ENCODE measurements at places on chromosomes 2 and 18.

GRCh38 chr2:130375291-130376266 lies 19.7 kb downstream of the PTPN18 start:
- DNase-seq, result no peak

GRCh38 chr2:177572236-177572671 lies 179.7 kb downstream of the AGPS start:
- no peak for DNase-seq

GRCh38 chr2:151881342-151881741 lies 53.1 kb upstream of the ARL5A start:
- DNase-seq, result no peak

DNA sequence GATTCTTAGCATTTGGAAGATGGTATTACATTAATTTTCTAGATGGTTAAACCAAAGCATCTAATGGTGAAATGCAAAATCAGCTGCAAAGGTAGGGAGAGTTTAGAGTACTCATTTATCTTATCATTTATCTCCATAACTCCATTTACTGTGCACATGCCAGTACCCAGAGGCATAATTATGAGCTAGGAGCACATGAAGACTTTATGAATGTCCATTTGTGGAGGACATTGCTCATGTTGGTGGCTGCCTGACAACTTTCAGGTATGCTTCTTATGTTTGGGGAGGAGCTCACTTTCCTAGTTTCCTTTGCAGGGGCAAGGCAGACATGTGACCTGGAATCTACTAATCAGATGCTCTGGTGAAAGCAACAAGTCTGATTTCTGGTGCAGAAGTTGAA lies 134.0 kb downstream of the NRP2 start:
- no peak for DNase-seq

GRCh38 chr2:171762879-171763573 lies 75.8 kb downstream of the DYNC1I2 start:
- no peak for DNase-seq

- DNase-seq, result no peak
These were observed 38.3 kb downstream of the GCG start for GRCh38 chr2:162113776-162114168.

DNA sequence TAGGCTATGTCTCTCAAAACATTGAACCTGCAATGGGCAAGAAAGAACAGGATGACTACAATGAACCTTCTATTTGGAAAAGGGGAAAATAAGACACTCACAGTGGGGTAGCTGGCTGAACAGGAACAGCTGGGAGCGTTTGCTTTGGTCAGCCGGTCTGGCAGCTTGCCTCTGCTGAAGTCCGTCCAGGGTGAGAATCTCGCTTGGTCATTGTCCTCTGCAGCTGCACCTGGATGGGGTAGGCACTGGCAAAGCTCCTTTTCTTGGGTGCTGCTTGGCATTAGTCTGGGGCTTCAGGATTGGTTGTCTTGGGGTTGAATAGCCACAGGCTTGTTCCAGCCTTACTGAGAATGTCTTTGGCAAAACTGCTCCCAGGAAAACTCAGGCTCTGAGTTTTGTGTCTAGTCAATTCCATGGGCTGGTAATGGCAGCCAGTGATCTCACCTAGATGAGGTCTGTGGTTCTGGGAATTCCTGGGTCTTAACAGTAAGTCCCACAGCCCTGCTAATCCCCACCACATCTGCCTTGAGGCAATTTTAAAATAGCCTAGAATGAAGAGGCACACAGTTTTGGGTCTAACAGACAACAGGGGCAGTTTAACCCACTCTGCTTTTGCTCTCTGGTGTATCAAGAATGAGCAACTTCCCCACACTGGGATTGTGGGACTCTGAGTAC lies 13.4 kb downstream of the NEDD4L start:
- no peak for DNase-seq

DNA sequence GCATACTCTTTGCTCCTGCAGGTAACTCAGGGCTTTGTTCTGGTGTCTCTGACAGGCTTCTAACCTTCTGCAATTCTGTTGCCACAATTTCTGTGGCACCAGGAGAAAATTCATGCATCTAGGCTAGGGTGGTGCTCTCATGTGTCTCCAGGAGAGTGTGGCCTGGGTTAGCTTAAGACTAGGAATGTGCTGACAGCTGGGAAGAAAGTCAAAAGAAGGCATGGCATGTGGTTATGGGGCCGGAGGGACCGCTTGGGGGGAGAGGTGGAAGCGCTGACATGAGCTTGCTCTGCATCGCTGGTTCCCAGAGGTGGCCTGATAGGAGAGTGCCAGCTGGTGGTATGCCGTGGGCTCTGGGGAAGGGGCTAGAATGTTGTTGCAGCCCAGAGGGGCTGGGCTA lies 173.3 kb upstream of the TNP1 start:
- DNase-seq, result no peak

DNA sequence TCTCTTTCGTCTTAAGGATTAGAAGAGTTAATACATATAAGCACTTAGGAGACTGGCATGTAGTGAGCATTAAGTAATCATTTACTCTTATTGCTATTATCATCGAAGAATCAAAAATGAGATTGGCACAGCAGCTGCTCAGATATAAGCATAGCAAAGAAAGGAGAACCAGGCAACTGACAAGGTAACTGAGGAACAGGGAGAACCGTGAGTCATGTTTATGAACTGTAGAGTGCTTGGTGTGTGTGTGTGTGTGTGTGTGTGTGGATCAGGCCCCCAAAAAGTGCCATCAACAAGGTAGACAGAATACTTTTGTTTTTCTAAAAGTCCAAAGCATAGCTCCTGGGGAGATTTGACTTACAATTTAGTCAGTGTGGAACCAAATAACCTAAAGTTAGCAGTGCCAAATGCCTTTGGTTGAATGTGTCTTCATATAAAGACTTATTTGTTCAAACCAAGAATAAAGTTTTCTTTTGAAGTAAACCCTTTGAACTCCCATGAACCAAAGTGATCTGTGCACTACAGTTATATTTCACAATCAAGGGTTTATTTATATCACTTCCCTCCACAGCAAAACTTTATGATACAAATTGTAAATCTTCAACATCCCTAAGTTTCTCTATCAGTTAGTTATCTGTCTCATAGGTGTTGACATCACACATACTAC lies 660.6 kb downstream of the NYAP2 start:
- no peak for DNase-seq

- DNase-seq, result no peak
These were observed 304.4 kb upstream of the HS6ST1 start for GRCh38 chr2:128622955-128623620.

- DNase-seq, result no peak
These were observed 10.2 kb downstream of the ARID5A start for GRCh38 chr2:96546797-96547196.

DNA sequence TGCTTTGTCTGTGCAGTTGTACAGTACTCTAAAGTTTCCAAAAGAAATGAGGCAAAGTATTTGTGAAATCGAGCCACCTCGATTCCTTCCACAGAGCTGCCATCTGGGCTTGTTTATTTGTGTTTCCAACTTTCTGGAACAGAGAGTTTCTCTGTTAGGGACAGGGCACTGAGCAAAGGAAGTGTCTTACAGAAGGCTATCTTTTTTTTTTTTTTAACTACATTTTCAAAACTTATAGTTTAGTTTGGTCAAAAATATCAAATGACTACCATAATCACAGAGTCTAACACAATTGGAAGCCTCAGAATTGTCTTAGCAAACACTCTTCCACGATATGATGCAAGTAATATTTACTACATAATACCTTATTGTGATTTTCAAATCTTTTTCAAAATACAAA lies 796 bp downstream of the RFTN2 start:
- DNase-seq, result no peak

- no peak for DNase-seq
These were observed 204.7 kb upstream of the ITGA4 start for GRCh38 chr2:181252262-181253148.

GRCh38 chr2:152962446-152962845 lies 244.0 kb downstream of the ARL6IP6 start:
- no peak for DNase-seq

- no peak for DNase-seq
These were observed 536.1 kb downstream of the SOX11 start for GRCh38 chr2:6228251-6228650.

DNA sequence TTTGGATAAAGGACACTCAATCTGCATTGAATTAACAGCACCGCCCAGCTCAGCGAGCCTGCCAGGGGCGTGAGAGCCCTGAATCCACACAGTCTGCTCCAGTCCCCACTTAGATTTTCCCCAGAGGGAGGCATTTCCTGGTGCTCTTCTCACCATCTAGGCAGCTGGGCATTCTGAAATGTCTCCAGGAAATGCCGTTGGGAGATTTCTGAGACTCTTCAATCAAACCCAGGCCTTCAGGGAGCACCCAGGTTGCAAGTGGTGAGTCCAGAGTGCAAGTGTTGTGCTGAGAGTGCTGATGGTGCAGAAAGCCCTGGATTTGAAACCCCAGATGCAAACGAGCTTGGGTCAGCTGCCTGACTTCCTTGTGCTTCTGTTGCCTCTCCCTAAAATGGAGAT lies 23.4 kb upstream of the TMEM37 start:
- DNase-seq, result no peak

GRCh38 chr2:201285499-201285898 lies 25.2 kb downstream of the CASP8 start:
- DNase-seq, result no peak

GRCh38 chr2:214853906-214854305 lies 44.4 kb upstream of the BARD1 start:
- DNase-seq, result no peak

GRCh38 chr2:25293958-25294562 lies 47.7 kb downstream of the DNMT3A start:
- DNase-seq, result no peak

- DNase-seq, result no peak
These were observed 282.0 kb upstream of the SIX2 start for GRCh38 chr2:45291296-45291701.

GRCh38 chr2:19158211-19158610 lies 200.2 kb downstream of the OSR1 start:
- no peak for DNase-seq

DNA sequence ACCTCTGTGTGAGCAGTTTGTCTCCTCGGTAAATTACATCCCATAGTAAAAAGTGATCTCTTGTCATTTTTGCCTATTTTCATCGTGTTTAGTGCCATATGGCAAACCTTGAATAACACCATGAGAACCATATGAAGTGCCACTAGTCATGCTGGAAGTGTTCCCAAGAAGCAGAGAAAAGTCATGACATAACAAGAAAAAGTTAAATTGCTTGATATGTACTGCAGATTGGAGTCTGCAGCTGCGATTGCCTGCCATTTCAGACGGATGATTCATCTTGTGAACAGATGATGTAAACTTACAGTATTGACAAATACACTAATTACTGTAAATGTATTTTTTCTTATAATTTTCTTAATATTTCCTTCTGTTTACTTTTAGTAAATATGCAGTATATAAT lies 846.7 kb downstream of the BCL11A start:
- DNase-seq, result no peak

- no peak for DNase-seq
These were observed 18.5 kb downstream of the KCNJ13 start for GRCh38 chr2:232757905-232758304.
